ENCODE measurements at places on chromosomes 6 and 20.

- DNase-seq = no peak
These were observed 34.1 kb upstream of the PRL start for GRCh38 chr6:22330941-22331340.

- DNase-seq = no peak
These were observed 110.7 kb downstream of the KIF6 start for GRCh38 chr6:39614393-39614950.

GRCh38 chr20:22387452-22387851, 196.9 kb downstream of the FOXA2 start:
- no peak for DNase-seq

- no peak for DNase-seq
These were observed 802 bp downstream of the HDGFL1 start for GRCh38 chr6:22570185-22570551.
